Caco-2 (cell line): ENCODE measurements at places on chromosomes 3 and 15. TPM values are rescaled to one million over a fixed set of nuclear protein-coding genes. Genes with fewer than 3 reads are reported as not detected.

Gene AADACL2
- not detected in 2 replicates for total RNA-seq

Gene GPR149
- total RNA-seq = not detected in 2 replicates

Gene CD200R1
- 0.11 and 0.28 TPM in 2 replicates for total RNA-seq

Gene RPL32
- 1,713 and 1,899 TPM in 2 replicates for total RNA-seq

Gene TRPM1
- total RNA-seq = not detected in 2 replicates

Gene PPM1L
- total RNA-seq = 2.0 and 2.4 TPM in 2 replicates

Gene GOLGA8H
- total RNA-seq = 0.16 TPM in 1 of 2 replicates, not detected in the other

Gene ACP3
- total RNA-seq = 0.82 and 2.3 TPM in 2 replicates

Gene SLC9C1
- 0.23 TPM in 1 of 2 replicates, not detected in the other for total RNA-seq
